ENCODE measurements at places on chromosomes 12 and 14.

DNA sequence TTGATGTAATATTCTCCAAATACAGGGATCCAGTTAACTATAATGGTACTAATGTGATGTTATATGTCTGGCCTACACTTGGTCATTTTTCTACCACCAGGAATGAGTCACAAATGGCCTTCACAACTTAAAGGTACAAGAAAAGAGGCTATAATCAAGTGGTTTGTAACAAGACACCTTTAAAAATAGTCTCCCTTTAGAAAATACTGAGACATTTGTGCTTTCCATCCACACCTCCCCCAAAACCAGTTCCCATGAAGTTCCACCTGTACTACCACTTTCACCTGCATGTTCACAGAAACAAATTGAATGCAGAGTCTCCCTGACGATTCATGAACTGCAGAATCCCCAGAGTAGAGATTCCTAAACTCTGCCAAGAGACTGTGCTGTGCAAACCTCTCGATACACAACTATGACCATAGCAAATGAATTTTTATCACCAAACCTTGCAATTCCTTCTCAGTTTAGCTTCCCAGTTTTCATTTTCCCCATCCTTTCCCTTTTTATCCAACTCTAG, 6.0 kb downstream of the BTG1 start:
- no peak for DNase-seq

DNA sequence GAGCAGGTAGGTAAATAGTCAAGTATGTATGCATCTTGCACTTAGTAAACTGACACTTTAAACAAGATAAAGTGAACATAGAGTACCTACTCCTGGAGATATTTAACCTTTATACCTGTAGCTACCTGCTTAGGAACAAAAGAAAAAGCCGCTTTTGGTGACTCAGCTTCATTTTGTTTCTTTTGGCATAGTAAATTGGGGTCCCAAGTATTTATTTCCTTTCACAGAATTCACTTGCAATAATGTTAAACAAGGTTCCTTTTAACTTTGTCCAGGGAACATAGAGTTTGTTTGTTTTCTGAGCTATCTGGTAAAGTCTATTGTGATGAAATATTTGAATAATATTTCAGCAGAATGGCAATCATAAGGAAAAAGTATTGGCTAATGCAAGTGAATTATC, 20.0 kb downstream of the SLCO1B3 start:
- no peak for DNase-seq

- DNase-seq: no peak
These were observed 41.8 kb upstream of the SLC6A15 start for GRCh38 chr12:84954415-84954814.

- DNase-seq: peak; percentile 85
These were observed 201.9 kb upstream of the RBM19 start for GRCh38 chr12:114168061-114168460.

GRCh38 chr14:69637503-69638031, 26.2 kb downstream of the SUSD6 start:
- DNase-seq: no peak

DNA sequence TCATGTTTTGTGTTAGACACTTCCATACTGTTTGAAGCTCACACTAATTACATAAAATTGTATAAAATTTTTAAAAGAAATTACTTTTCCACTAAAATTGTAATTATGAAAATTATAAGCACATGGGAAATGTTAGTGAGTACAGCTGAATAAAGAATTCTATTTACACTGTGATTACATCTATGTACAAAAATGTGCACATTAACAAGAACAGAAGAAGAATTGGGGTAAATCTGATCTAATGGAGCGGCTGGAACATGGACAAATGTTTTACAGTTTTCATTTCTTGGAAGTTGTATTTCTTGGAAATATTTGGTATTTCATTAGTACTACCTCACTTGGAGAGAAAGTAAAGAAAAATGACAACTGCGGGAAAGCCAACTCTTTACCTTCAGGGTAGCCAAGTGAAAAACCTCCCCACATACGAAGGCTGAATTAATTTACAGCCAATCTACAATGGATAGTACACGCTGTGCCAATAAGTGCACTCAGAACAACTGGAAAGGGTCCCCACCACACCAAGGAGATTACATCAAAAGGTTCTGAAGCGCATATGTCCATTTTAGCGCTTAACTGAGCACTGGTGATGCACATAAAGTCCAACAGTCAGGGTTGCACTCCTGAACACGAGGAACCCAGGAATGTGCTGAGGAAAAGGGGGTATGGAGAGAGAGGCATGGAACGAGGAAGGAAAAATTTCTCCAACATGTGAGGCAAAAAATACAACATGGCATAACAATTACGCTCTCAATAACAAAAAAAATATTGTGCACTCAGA, 17.5 kb downstream of the MED13L start:
- DNase-seq: no peak

- DNase-seq: peak; percentile 54
These were observed 305.6 kb downstream of the RAD51B start for GRCh38 chr14:68124979-68125731.

- DNase-seq: peak; percentile 83
These were observed 1.0 kb upstream of the ERC1 start for GRCh38 chr12:989751-990660.

DNA sequence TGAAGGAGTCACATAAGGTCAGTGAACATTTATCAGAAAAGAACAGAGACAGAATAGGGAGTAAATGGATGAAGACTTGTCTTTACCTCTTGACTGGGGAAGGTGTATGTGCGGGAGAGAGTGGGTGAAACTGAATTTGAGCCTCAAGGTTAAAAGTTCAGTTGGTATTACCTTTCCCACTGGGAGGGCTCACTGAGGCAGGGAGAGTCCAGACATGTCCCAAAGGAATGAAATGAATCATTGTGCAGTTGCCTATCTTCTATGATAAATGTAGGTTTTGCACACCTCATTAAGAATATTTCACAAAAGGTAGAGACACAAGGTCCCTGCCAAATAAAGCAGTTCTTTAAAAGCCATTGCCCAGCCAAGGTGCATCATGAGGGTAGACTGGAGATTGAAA, 105.2 kb downstream of the KCNA5 start:
- DNase-seq: no peak

DNA sequence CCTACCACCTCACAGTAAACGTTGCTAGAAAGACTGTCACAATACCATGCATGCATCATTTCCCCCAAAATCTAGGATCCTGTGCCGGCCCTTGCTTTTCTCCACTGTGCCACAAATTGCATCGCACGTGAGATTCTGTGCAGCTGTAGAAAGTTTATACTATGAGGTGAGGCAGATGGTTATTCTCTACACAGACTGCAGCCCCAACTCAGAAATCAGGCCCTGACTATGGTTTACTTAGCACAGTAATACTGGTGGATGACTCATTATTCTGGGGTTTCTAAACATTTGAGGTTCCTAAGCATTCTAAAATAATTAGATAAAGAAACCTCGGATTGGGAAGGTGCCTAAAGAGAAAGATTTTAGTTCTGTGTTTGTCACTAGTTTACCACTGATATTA, 163.8 kb upstream of the CCDC198 start:
- DNase-seq: peak; percentile 9

GRCh38 chr12:114916124-114916523, 232.1 kb upstream of the TBX3 start:
- DNase-seq: peak; percentile 86

- no peak for DNase-seq
These were observed 108.2 kb upstream of the GPHB5 start for GRCh38 chr14:63426838-63427352.

GRCh38 chr12:75130811-75131210, 78.8 kb downstream of the KCNC2 start:
- no peak for DNase-seq

GRCh38 chr14:105466531-105467248, 7.9 kb upstream of the CRIP2 start:
- no peak for DNase-seq

- no peak for DNase-seq
These were observed 893.1 kb downstream of the TMEM121 start for GRCh38 chr14:106419376-106419965.

DNA sequence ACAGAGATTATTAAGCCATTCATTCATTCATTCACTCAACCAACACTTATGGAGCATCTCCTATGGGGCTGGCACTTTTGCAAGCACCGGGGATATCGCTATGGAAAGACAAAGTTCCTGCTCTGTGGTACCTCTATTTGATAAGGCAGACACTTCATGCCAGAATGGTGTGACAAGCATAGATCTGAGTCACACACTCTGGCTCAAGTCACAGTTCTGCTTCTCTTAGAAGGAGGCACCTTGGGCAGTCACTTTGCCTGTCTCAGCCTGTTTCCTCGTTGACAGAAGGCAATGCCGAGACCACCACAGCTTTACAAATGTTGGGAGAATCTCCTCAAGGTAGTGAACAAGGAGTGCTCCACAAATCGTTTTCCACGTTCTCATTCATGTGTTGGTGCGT, 205.2 kb downstream of the SLC41A2 start:
- DNase-seq: no peak

DNA sequence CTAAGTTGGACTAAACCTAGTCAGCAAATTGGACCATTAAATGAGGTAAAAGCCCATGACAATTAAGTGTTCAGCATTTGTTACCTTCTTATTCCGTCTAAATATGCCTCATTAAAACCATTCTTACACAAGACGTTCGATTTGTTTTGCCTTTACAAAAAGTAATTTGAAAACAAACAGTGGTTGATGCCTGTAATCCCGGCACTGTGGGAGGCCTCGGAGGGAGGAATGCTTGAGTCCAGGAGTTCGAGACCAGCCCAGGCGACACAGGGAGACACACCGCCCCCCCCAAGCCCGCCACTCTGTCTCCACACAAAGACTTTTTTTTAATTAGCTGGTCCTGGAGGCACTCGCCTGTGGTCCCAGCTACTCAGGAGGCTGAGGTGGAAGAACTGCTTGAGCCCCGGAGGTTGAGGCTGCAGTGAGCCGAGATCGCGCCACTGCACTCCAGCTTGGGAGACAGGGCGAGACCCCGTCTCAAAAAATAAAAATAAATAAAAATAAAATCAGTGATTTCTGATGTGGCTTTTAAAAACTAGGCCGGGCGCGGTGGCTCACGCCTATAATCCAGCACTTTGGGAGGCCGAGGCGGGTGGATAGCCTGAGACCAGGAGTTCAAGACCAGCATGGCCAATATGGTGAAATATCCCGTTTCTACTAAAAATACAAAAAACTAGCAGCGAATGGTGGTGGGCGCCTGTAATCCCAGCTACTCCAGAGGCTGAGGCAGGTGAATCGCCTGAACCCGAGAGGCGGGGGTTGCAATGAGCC, 856 bp upstream of the EIF4B start:
- no peak for DNase-seq

DNA sequence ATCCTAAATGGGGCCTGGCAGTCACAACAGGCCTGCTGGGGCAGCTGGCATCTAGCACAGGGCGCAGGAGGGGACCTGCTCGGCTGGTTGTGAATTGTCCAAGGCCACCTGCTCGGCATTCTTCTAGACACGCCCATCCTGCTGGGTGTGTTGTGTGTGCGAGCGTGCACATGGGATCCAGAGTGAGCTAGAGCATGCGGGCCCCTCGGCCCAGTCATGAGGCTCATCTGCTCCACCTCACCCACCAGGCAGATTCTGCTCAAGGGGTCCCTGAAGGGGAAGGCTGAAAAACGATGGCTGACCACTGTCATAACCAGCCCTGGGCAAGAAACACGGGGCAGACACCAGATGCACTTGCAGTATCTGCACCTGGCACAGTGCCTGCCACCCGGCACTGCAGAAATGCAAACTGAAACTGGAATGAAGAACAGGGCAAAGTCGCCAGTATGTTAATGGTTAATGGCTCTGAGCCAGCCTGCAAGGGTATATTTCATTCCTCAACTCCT, 31.8 kb downstream of the MAX start:
- DNase-seq: no peak

DNA sequence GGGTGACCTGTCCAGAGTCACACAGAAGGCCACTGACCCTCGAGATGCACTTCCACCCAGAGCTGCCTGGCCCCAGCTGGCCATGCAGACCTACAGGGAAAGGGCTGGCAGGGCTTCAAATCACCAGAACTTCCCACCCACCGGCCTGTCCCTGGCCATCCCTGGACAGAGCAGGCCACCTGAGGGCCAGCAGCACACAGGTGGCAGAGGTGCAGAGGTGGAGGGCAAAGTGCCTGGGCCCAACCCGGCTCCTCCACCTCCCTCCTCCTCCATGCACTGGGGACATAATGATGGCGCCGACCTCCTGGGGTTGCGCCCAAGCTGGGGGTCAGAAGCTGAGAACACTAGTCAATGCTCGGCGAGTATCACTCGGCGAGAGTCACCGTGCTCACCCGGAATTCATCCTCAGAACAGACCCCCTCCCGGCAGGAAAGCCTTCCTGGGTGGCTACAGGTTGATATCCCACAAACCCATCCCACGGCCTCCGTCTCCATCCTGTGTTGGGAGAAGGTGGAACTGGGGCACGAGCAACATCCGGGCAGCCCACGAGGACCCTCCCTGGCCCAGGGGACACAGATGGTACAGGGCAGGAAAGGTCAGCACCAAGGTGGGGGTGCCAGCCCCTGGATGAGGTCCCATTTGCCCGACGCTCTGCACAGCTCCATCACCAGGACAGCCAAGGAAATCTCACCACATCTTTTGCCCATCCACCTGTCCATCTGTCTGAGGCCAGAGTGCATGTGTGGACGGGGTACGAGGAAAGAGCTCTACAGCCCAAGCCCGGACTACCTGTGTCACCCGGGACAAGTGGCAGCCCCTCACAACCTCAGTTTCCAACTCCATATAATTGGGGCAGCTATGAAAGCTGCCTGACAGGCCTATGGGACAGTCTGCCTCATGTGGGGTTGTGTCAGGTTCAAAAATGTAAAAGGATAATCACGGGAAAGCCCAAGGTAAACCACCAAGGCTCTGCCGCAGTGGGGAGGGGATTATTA, 10.8 kb downstream of the BEGAIN start:
- DNase-seq: no peak

- DNase-seq: no peak
These were observed 357.5 kb downstream of the FSCB start for GRCh38 chr14:44149597-44149996.

- no peak for DNase-seq
These were observed 636 bp upstream of the IFNG-AS1 start for GRCh38 chr12:67988601-67989021.

DNA sequence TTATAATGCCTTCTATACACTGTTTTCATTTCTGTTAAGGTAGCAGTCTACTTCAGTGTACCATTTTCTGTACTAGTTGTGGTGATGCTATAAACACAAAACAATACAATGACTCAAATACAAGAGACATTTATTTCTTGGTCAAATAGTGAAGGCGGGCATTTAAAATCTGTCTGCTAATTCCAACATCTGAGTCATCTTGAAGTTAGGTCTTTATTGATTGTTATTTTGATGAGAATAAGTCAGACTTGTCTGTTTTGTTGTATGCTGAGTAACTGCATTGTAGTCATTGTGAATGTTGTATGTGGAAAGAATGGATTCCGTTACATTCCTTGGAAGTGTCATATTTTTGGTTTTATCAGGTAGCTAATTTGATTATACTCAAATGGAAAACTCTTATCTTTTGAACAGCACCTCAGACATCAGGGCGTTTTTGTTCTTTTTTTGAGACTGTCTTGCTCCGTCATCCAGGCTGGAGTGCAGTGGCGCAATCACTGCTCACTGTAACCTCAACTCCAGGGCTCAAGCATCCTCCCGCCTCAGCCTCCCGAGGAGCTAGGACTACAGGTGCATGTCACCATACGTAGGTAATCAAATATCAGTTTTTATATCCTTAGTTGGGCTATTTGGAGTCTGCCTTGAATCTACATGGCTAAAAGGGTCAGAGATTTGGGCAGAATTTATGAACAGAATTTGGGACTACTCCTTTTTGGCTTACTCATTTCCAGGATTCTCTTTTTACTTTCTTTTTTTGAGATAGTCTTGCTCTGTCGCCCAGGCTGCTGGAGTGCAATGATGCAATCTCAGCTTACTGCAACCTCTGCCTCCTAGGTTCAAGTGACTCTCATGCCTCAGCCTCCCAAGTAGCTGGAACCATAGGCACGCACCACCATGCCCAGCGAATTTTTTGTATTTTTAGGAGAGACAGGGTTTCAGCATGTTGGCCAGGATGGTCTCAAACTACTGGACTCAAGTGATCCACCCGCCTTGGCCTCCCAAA, 56.8 kb downstream of the PAPLN start:
- no peak for DNase-seq

Data from AG08395 (cell line).